ENCODE measurements at places on chromosomes 7 and 10. TPM values are rescaled to one million over a fixed set of nuclear protein-coding genes. Genes with fewer than 3 reads are reported as not detected.

The GPR141 gene
- 1.8 TPM for total RNA-seq

The FLNC gene
- total RNA-seq = 11.7 TPM

The SFTPA1 gene
- total RNA-seq = 6.3 TPM

The KBTBD2 gene
- total RNA-seq = 52.2 TPM

The SUN3 gene
- not detected for total RNA-seq

The ZPBP gene
- total RNA-seq = not detected

The LRRN3 gene
- 0.31 TPM for total RNA-seq

The FAM25A gene
- not detected for total RNA-seq

The CHAT gene
- not detected for total RNA-seq

The HOXA11 gene
- total RNA-seq = 1.3 TPM

The ZNF33A gene
- 32.5 TPM for total RNA-seq

The ADARB2 gene
- total RNA-seq = 1.9 TPM

The LRRC72 gene
- total RNA-seq = not detected

The HOXA1 gene
- 0.98 TPM for total RNA-seq

The TFPI2 gene
- 4.1 TPM for total RNA-seq

The VWDE gene
- total RNA-seq = 2.8 TPM

The AGMO gene
- 6.9 TPM for total RNA-seq

The MPP7 gene
- 7.8 TPM for total RNA-seq

The GDF2 gene
- not detected for total RNA-seq

The LIPM gene
- not detected for total RNA-seq

The SPACDR gene
- 3.6 TPM for total RNA-seq

The IDI2 gene
- not detected for total RNA-seq
